Activated CD4-positive, alpha-beta memory T cell treated with anti-CD3 and anti-CD28 coated beads for 36 hours (primary cell): ENCODE measurements at places on chromosomes 5 and 9. TPM values are rescaled to one million over a fixed set of nuclear protein-coding genes. Genes with fewer than 3 reads are reported as not detected.

The GABRA1 gene
- total RNA-seq: not detected

The PIP5K1B gene
- 1.1 TPM for total RNA-seq

The IL33 gene
- not detected for total RNA-seq

The RMND5B gene
- total RNA-seq: 32.0 TPM

The ALDOB gene
- total RNA-seq: not detected

The MYOZ3 gene
- total RNA-seq: 0.21 TPM

The LCN2 gene
- not detected for total RNA-seq

DNA sequence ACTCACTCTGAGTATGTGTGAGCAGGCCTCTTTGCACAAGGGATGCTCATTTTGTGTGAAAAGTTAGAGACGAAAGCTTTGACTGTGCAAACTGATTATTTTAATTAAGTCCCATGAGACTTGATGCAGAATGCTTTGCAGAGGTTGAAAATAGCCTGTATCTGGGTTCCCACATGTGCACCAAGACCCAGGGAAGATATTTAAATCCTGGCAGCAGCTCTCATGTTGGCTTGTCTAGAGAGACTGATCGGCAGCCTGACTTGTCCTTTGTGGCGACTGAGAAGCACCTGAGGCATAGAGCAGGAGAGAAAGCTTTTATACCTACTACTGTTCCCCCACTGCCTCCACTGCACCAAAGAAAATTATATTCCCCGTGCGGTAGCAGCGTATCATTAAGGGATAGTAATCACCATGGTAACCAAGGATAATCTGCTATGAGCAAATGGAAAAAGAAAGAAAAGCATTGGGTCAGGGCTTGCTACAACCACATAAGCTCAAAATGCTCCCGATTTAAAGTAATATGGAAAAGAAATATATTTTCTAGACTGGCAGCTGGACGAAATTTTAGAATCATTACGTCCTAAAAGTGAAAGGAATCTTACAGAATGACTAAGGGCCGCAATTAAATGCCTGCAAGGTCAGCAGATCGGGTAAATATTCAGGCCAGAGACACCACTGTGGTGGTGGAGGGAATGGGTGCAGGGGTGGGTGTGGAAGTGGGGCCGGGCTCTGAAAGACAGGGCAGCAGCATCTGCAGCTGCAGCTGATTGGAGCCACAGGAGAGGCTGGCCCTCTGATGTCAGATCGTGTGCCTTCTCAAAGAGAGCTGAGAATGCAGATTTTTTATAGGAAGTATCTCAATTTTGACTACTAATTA is 135.3 kb upstream of the EPB41L4A start:
- H3K27ac ChIP-seq: no peak overlapping the region
- DNase-seq: no peak
- H3K36me3 ChIP-seq: no peaks in the 10 kb centered on the region
- no peaks in the 10 kb centered on the region for H3K27me3 ChIP-seq

DNA sequence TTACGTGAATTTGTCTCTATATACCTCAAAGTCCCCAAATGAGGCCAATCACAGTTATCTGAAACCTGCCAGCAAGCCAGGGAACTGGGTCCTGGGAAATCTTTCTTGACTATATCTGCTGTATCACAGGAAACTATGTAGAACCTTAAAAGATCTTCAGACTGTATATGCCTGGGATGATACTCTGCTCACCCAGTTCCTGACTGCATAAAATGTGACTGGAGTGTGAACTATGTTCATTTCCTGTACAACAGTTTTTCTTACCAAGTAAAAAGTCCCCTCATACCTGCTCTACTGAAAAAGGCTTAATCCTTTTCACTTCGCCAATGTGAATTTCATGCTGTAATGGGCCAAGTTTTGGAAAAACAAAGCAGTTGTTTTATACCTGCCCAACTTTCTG is 162.9 kb downstream of the ELAVL2 start:
- H3K36me3 ChIP-seq: no peaks in the 10 kb centered on the region
- H3K27ac ChIP-seq: no peak overlapping the region
- no peak for DNase-seq
- H3K4me3 ChIP-seq: no peak overlapping the region
- no peaks in the 10 kb centered on the region for H3K27me3 ChIP-seq

- DNase-seq: no peak
- no peak overlapping the region for H3K27ac ChIP-seq
- H3K27me3 ChIP-seq: peaks cover 8% of the 10 kb centered on the region
These were observed 8.4 kb upstream of the SLC1A3 start for GRCh38 chr5:36598045-36598444.

DNA sequence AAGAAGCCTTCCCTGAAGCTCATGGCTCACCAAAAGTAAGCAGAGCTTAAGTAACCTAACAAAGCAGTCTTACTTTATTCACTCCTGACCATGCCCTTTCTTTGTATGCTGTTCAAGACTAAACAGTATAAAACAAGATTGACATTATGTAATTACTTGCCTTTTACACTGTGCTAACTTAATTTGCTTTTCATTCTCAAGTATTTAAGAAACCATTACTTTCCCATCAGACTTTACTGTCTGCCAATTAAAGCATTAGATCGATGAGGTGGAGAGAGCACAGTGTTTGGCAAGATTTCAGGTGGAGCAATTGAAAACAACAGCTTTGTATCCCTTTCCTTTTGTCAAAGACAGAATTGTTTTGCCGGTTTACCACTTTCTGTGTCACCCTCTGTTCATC is 98.2 kb downstream of the RORB start:
- no peaks in the 10 kb centered on the region for H3K36me3 ChIP-seq
- no peaks in the 10 kb centered on the region for H3K27me3 ChIP-seq
- no peak overlapping the region for H3K4me3 ChIP-seq
- H3K4me1 ChIP-seq: no peaks in the 10 kb centered on the region

DNA sequence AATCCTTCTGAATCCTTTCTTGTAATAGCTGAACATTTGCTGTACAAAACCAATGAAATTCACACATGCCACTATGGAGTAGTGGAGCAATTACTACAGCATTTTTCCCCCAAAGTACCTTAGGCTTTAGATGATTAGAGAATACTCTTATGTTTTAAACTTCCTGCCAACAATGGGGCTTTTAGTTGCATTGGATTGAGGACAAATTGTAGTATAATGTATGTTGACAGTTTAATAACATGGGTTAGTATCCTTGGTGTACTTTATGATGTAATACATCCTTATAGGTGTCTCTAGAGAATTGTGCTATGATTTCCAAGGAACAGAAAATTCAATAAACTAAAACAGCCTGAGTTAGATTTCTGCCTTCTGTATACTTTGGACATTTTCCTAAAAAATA is 422.7 kb upstream of the GRAMD2B start:
- H3K4me3 ChIP-seq: no peak overlapping the region
- H3K27ac ChIP-seq: no peak overlapping the region
- DNase-seq: no peak

DNA sequence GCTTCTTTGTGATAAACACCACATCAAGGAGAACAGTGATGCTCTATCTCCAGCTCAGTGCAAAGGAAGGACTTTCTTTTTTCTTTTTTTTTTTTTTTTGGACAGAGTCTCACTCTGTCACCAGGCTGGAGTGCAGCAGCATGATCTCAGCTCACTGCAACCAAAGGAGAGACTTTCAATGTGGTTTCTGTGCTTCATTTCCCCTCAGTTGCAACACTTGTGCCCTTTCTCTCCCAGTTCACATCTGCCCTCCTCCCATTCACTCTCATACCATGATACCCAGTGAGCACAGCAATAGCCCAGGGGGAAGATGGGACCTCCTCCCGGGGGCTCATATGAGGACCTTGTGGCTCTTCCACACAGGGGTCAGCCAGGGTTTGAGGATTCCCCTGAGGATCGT is 110.0 kb downstream of the MTRR start:
- H3K27me3 ChIP-seq: peaks cover 14% of the 10 kb centered on the region
- DNase-seq: no peak
- H3K27ac ChIP-seq: no peak overlapping the region
- no peaks in the 10 kb centered on the region for H3K4me1 ChIP-seq
- no peaks in the 10 kb centered on the region for H3K36me3 ChIP-seq
- no peak overlapping the region for H3K4me3 ChIP-seq

- H3K4me3 ChIP-seq: no peak overlapping the region
- H3K4me1 ChIP-seq: peaks cover 9% of the 10 kb centered on the region
- H3K27me3 ChIP-seq: no peaks in the 10 kb centered on the region
- peaks cover 62% of the 10 kb centered on the region for H3K36me3 ChIP-seq
These were observed 28.4 kb downstream of the SH3GLB2 start for GRCh38 chr9:128999581-129000206.

- no peaks in the 10 kb centered on the region for H3K36me3 ChIP-seq
- no peak overlapping the region for H3K4me3 ChIP-seq
- no peak overlapping the region for H3K27ac ChIP-seq
- H3K27me3 ChIP-seq: no peaks in the 10 kb centered on the region
- no peak for DNase-seq
These were observed 144.9 kb downstream of the GOLPH3 start for GRCh38 chr5:32029261-32029660.

DNA sequence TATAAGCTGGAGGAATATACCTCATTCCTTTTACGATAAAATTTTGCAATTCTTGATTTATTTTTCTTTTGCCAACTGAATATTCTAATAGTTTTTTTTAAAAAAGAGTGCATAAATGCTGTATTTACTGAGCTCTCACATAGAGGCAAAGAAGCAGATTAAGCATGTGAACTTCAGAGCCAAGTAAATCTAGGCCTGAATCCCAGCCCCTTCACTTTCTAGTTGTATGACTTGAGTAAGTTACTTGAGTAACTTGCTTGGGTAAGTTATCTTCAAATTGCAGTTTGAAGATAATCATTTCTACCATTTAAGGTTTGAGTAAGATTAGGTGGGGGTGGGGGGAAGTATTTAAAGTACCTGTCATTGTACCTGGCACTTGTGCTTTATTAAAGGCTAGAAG is 21.8 kb downstream of the LURAP1L start:
- no peak overlapping the region for H3K4me3 ChIP-seq
- H3K36me3 ChIP-seq: no peaks in the 10 kb centered on the region
- H3K27ac ChIP-seq: no peak overlapping the region
- no peaks in the 10 kb centered on the region for H3K4me1 ChIP-seq

DNA sequence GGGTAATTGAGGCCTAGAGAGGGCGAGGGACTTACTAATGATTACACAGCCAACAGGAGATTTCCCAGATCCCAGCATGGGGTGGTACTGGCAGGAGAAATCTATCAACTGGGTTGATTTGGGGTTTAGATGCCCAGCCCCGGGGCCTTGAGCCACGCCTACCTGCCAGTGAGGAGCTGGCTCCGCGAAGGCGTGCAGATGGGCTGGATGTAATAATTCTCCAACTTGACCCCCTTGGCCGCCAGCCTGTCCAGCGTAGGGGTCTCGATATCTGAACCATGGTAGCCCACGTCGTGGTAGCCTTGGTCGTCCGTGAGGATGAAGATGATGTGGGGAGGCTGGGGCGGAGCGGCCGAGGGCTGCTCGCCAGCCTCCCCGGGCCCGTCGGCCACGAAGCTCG is 804 bp downstream of the ARSI start:
- H3K4me3 ChIP-seq: no peak overlapping the region
- H3K36me3 ChIP-seq: no peaks in the 10 kb centered on the region
- H3K27ac ChIP-seq: no peak overlapping the region
- no peak for DNase-seq
- peaks cover 25% of the 10 kb centered on the region for H3K27me3 ChIP-seq

DNA sequence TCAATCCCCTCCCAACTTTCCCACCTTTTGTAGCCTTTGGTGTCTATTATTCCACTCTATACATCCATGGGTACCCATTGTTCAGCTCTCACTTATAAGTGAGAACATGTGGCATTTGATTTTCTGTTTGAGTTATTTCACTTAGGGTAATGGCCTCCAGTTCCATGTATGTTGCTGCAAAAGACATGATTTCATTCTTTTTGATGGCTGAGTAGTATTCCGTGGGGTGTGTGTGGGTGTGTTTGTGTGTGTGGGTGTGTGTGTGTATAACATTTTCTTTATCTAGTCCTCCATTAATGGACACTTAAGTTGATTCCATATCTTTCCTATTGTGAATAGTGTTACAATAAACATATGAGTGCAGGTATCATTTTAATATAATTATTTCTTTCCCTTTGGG is 157.5 kb upstream of the FSTL4 start:
- no peak overlapping the region for H3K27ac ChIP-seq
- no peak overlapping the region for H3K4me3 ChIP-seq
- no peaks in the 10 kb centered on the region for H3K4me1 ChIP-seq
- peaks cover 18% of the 10 kb centered on the region for H3K27me3 ChIP-seq
- H3K36me3 ChIP-seq: no peaks in the 10 kb centered on the region

GRCh38 chr5:169956756-169957155 is 23.5 kb downstream of the INSYN2B start:
- H3K36me3 ChIP-seq: peaks cover 2% of the 10 kb centered on the region
- no peak overlapping the region for H3K27ac ChIP-seq
- H3K4me1 ChIP-seq: no peaks in the 10 kb centered on the region
- no peak overlapping the region for H3K4me3 ChIP-seq
- no peaks in the 10 kb centered on the region for H3K27me3 ChIP-seq

- H3K27ac ChIP-seq: no peak overlapping the region
- no peaks in the 10 kb centered on the region for H3K36me3 ChIP-seq
- no peak for DNase-seq
- peaks cover 18% of the 10 kb centered on the region for H3K4me1 ChIP-seq
These were observed 46.9 kb downstream of the ARL15 start for GRCh38 chr5:54263447-54263846.

- peak; percentile 69 for DNase-seq
- peaks cover 5% of the 10 kb centered on the region for H3K36me3 ChIP-seq
- peaks cover 23% of the 10 kb centered on the region for H3K27me3 ChIP-seq
These were observed 38.0 kb downstream of the PAX5 start for GRCh38 chr9:36995927-36996705.

- DNase-seq: no peak
- H3K27ac ChIP-seq: no peak overlapping the region
- H3K4me1 ChIP-seq: no peaks in the 10 kb centered on the region
These were observed 306.7 kb upstream of the ZNF608 start for GRCh38 chr5:125053179-125053578.

DNA sequence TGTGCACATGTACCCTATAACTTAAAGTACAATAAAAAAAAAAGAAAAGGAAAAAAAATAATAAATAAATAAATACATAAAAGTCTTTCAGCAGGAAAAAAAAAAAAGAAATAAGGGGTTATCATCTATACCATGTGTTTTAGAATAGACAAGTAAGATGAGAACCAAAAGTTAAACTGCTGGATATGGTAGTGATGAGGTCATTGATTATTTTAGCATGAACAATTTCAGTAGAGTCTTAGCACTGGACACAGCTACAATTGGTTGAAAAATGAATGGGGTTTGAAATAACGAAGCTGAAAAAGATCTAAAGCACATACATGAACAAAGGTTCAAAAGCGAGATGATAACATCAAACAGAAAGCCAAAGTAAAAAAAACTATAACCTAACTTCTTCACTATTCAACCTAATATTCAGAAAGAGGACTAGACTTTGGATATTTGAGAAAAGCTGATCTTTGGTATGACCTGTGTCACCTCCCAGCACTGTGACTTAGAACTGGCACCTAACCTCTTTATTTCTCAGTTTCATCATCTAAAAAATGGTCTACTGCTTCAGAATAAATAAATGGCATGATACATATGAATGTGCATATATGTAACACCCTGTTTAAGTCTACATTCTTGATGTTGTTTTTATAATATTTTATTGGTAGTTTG is 133.3 kb downstream of the RAB3C start:
- H3K4me3 ChIP-seq: no peak overlapping the region
- no peak overlapping the region for H3K27ac ChIP-seq
- H3K4me1 ChIP-seq: no peaks in the 10 kb centered on the region
- H3K36me3 ChIP-seq: no peaks in the 10 kb centered on the region
